ENCODE measurements at places on chromosomes 5 and 9.

DNA sequence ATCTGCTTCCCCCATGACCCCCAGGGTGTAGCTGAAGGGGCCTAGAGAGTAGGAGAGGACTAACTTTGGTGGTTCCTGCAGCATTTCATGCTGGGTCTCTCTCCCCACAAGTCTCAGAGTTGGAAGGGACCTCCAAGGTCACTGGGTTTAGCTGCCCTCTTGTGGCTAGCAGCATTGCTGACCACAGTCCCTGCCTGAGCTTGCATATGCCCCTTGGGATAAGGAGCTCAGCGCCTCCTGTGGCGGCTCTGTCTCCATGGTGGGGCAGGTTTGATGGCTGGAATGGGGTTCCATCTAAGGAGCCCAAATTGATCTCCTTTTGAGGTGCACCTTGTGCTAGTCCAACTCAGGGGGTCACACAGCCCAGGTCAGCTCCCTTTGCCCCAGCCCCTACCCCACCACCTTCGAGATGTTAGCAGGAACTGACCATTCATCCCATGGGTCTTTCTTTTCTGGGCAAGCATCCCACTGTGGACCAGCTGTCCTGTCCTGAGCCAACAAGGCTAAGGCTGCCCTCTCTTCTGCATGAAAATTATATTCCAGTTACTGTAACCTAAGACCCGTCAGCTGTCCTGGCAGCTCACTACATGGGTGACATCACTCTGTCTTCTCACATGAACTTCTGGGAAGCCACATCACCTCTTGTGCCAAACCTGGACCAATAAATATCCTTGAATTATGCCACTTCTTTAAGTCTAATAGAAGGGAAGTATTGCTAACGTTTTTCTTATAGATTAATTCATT lies 196.2 kb downstream of the HSPA4 start:
- DNase-seq: peak; percentile 56

GRCh38 chr5:76402251-76402885 lies 717 bp upstream of the IQGAP2 start:
- DNase-seq: no peak

DNA sequence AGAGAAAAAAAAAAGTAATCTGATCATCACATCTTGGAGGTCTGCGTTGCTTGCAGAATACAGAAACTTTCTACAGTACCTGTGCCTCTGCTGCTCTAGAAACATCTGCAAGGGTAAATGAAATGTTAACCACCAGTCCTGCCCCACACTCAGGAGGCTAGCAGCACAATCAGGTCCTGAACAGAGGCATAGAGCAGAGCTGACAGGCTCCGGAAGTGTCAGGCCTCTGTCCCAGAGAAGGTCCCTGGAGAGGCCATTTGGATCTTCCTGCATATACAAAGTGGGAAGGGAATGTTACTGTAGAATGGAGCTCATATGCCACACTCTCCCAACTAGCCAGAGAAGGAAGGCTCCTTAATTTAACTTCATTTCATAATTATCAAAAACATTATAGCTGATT lies 7.2 kb downstream of the NRG2 start:
- DNase-seq: no peak

DNA sequence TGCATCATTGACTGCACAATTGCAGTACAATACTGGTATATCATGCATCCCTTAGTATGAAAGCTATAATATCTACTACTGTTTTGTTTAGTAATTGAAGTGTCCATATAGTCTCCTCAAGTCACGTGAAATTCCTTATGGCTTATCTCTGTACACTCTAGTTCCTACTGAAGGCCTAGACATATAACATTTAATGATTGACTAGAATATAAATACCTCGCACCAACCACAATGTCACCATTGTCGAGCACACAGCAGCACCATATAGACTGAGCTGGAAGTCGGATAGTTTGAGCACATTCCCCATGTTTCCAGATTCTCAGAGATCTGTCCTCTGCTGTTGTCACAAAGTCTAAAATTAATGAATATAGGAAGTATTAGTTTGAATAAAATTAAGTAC lies 21.4 kb downstream of the PLAA start:
- DNase-seq: no peak

DNA sequence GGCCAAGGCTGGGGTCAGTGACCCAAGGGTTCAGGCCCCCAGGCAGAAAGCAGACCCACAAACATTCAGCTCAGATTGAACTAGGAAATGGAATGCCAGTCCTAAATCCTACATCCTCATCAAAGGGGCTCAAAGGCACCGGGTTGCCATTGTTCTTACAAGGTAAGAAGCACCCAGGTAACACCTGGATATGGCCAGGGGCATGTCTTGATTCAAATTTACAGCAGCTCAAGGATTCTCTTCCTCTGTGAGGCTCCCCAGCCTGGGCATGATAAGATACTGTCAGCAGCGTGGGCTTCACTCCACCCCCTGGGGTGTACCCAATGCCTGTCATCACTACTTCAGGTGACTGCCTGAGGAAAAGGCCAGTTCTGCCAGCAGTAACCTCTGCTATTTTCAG lies 92.1 kb upstream of the FSTL4 start:
- DNase-seq: no peak

All from inflammatory macrophage treated with lipopolysaccharide for 4 hours (primary cell).